Left renal cortex interstitium (tissue), 4 donors: ENCODE measurements at places on chromosomes 2 and 18.

DNA sequence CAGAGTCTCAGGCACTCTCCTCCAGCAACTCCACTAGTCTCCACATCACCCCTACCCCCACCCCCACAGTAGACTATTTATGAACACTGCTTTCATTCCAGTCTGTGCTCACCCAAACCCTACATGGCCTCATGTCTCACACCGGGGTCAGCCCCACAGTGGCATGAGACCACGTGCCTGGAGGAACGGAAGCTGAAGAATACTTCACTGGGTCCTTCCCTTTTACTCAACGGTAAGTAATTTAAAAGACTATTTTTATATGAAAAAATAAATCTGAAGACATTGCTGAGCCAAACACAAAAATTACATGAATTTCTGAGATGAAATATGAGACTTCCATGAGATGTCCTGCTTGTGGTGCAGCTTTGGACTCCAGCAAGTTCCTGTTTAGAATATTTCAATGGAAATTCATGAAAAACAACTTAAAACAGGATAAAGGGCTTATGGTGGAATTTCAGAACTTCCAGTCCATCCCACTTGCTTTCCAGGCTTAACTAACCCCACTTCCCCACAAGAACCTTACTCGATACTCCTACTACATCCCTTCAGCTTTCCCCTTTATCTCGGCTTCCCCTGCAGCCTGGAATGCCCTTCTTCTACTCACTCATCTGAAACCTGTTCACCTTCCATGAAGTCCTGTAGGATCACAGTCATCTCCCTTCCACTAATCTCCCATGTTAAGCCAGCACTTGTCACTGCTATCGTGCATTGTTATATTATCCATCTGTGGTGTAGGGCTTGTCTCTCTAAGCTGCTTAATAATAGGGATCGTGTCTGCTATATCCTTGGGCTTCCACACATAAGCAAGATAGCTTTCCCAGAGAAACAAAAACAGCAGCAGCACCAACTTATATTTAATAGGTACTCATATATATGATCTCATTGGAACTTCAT is 47.9 kb downstream of the SLC14A1 start:
- DNase-seq: no peak

DNA sequence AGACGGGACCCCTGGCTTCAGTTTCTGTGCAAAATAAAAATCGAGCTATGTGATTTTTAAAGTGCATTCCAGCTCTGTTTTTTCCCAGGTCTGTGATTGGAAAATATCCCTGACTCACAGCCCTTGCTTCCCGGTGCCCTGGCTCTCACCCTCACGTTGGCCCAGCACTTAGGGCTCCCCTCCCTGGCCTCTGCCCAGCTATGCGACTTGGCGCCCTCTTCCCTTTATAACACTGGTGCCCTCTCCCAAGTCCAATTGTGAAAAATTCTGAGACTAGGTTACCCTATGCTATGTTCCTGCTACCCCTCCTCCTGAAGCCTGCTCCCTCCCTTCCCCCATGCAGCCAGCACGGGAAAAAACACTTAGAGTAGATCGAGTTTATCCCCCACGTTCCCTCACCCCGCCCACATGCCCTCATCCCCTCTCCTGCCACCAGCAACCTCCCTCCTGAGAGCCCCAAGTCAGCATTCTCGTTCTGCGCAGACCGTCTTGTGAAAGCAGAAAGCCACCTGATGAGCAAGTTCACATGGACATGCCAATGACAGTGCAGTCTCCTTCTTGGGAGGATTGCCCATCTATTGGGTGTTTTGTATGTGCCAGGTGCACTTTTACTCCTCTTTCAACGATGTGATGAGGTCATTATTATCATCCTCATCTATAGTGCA is 228.8 kb downstream of the VAPA start:
- DNase-seq: no peak

- DNase-seq: no peak
These were observed 221.1 kb upstream of the ATP5MC3 start for GRCh38 chr2:175402571-175402970.

DNA sequence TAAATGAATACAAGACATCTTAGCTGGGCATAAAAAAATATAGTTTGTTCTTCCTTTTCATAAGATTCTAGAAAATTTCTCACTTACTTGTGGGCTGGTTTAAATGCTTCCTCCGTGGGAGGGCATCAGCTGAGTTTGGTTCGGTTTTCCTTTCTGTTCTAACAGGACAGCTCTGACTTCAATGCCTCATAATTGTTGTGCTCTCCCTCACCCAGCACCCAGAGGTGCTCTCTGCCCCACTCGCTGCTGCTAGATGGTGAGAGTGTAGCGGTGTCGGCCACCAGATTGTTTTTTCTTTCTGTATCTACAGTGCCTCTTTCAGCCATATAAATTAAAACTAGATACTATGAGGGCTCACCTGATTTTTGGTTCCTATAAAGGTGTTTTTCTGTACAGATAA is 407.2 kb upstream of the CDH7 start:
- DNase-seq: no peak

DNA sequence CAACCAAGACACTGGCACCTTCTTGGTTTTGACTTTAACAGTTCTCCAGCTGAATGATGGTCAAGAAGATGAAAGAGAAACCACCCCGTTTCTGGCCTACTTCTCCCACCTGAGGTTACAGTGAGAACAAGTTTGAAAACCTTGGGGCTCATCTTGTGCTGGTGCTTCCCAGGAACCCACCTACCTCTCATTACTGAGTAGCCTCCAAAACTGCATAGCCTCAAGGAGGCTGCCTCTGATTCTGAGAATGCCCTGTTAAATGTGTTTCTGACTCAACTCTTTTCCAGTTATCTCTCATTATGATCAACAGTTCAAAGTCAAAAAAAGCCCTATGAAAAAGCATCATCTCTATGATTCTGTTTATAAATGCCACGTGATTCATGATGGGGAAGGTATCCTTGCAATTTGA is 121.9 kb downstream of the CACNB4 start:
- no peak for DNase-seq

GRCh38 chr2:50443868-50444630 is 587.9 kb downstream of the NRXN1 start:
- DNase-seq: no peak

DNA sequence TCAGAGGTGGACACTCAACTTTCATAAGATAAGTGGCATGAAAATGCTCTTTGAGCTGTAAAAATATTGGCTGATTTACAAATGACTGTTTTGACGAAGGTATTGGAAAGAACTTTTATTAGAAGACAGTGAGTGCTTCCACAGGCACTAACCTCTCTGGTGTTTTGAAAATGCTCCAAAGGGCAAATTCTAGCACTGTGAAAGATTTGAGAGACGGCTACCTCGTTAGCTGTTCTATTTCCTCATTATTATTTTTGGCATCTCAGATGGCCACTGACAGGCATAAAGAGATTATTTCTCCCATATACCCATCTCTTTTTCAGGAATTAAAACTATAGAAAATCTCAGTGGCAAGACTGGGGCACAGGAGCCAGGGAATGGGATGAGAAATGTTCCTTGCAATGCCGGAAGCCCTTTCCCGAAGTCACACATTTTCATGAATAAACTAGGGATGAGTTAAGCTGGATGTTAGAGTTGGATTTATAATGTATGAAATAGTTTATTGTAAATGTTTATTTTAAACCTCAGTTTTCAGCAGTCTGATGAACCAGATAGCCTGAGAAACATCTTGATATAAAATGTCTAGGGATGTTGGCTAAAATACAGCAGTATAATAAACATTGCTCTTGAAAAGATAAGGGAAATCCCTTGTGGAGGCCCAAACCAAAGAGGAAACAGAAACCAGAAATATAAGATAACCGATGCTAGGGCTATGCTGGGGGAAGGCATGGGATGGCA is 175.7 kb downstream of the ASB1 start:
- no peak for DNase-seq

GRCh38 chr2:10159086-10159485 is 36.5 kb downstream of the RRM2 start:
- DNase-seq: no peak

- DNase-seq: no peak
These were observed 138.9 kb downstream of the PXDN start for GRCh38 chr2:1605102-1606045.

DNA sequence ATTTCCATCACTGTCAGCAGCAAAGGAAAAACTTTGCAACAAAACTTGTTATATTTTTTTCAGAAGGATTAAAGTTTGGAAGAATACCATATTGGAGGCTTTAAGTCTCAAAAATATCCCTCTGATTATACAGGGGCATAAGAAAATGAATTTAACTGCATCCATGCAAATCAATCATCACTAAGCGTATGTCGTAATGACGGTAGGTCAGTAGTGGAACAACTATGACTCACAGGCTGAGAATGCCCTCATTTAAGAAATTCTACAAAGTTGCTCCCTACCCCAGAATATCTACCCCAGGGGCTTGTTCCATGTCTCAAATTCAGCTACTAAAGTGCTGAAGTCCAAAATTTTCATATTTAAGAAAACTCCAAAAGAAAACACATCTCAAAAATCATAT is 12.5 kb upstream of the NAB1 start:
- DNase-seq: no peak

DNA sequence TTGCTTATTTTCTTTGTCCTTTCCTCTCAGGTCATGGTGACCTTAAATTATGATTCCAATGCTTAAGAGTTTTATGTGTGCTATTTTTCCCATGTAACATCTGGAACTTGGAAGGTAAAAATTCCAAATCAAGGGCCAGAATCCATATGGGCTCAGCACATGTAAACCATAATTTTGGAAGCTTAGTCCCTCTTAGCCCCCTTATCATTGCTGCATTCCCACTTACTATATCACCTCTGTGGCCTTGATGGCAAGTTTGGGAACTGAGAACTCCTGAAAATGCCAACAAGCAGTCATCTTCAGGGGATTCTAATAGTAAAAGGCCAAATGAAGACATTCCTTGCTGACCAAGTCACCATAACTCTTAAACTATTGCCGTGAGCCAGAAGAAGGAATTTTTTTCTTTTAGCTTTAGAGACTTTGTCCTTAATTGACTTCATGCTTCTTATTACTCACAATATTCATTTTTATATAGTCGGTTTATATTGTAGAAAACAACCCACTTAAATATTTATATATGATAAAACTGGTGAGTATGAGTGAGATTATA is 251.4 kb downstream of the SLC8A1 start:
- no peak for DNase-seq

DNA sequence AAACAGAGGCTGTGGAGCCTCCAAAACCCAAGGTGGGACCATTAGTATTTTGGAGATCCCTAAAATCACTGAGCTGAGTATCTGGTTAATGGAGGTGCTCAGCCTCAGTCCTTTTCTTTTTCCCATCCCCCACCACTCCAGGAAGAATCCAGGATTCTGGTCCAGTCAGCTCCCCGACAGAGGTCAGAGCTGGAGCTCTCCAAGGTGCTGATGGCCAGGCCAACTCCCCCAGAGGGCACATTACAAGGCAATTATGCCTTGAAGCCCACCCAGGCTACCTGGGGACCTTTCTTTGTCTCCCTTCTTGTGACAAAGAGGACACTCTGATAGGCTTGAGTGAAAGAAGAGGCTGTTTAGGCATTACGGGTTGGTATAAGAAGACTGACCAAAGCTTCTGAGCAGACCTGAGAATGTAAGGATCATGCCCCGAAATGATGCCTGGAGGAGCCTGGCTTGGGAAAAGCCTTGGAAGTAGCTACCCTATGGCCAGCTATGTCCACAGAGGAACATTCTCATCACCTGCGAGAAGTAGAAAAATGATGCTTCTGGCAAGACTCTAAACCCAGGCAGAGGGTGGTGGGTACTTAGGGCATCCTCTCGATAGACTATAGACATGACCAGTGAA is 102.5 kb upstream of the LDAH start:
- no peak for DNase-seq

DNA sequence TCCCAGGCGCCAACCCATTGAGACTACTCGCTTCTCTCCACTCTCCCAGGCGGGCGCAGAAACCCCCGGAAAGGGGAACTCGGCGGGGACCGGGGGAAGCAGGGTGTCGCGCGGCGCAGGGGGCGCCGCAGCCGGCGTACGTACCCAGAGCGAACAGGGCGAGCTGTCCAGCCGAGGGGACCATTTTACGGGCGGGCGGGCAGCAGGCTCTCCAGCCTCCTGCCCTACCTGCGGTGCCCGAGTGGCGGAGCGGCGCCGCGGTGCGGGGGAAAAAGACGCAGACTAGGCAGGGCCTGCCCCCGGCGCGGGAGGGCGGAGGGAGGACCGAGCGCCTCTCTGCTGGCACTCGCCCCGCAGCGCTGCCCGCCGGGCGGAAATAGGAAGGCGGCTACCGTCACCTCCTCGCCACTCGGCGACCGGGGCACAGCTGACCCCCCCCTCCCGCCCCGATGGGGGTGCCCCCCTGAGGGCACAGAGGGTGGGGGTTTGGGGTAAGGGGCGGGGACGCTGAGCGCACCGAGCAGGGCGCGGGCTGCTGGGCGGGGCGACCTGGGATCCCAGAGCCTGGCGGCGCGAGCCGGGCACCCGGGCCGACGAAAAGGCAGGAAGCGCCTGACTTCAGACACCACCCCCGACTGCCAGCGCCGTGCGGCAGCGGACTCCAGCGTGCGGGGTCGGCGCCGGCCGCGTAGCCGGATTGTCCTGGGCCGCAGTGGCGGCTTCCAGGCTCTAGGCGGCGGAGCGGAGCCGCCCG is at the start of gene TGFA:
Gene TGFA, minus strand, starts transcription at position 243 of the 754 bp plus-strand sequence. Its CDS starts 59 bp downstream, at position 184.
- DNase-seq: no peak

DNA sequence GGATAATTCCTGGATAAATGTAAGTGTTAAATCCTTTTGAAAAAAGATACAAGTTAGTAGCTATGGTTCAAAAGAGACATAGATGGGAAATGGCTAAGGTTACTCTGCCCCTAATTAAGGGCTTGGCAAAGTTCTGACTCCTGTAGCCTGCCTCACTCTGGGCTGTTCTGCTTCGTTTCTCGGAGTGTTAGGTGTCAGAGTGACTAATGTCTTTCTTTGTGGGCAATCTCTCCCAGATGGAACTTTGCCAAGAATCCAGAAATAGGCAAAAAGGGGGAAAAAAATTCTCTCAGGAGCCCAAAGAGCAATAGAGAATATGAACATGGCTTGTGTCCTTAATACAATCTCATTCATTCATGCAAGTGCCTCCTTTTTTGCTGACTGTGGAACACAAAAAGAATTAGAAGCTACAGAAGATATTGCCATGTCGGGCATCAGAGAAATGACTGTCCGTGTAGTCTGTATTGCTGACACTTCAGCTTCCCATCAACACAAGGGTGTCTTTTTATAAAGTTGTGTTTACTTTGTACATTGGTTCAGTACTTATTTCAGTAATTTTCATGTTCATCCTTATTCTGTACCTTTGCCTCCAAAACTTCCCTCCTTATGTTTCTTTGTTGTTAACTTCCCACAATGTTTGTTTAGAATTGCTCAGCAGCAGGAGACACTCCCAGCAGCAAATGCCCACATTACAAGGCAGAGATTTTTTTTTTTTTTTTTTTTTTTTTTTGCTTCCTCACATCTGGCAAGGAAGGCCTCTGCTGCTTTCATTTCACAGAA is 134.0 kb downstream of the FTCDNL1 start:
- peak; percentile 52 for DNase-seq

DNA sequence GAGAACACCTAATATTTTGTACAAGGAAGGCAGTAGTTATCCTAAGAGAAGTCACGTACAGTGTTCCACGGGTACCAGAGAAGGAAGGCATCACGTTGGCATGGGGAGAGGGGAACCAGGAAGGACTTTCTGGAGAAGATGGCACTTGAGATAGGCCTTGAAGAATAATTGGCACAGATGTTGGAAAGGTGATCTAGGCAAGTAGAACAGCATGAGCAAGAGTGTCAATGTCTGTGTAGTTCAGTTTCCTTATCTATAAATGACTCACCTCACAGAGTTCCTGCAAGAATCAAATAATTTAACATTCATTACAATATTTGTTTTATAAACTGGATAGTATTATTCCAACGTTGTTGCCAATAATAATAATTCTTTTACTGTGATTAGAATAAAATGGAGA is 48.3 kb upstream of the BZW1 start:
- DNase-seq: no peak
